ENCODE measurements at places on chromosomes 7 and 10.

DNA sequence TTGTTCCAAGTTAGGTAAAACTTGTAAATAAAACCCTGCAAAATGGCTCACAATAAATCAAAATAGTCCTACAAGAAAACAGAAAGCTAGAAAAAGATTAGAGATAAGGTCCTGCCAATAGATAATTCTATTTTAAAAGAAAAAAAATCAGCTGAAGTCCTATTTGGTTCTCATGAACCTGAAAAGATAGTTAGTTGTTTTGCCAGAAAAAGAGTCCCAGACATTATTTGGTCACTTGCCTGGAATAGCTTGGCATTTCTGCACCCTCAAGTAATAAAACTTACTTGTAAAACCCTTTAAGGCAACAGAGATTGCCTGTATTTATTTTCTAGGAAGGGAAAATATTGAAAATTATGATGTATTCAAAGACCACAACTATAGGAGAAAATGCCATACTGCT, 47.7 kb downstream of the LRRN3 start:
- DNase-seq = no peak

GRCh38 chr7:34191162-34191561, 285.8 kb downstream of the BMPER start:
- no peak for DNase-seq

GRCh38 chr10:104650072-104650471, 9.0 kb downstream of the SORCS3 start:
- no peak for DNase-seq

DNA sequence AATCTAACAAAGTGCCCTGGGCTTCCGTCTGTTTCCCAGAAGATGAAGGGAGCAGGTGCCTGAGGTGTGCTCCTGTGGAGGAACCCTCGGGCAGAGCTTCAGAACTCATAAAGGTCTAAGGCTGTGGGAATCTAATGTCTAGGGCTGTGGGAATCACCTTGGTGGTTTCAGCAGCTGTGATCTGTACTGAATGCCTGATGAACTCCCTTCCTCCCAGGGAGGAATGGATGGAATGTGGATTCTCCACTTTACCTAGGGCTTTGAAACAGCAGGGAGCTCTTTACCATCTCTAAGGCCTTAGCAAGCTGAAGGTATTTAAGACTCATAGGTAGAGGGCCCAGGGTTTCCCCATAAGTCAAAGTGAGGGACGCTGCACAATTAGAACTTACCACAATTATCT, 36.0 kb upstream of the SEMA3E start:
- no peak for DNase-seq

DNA sequence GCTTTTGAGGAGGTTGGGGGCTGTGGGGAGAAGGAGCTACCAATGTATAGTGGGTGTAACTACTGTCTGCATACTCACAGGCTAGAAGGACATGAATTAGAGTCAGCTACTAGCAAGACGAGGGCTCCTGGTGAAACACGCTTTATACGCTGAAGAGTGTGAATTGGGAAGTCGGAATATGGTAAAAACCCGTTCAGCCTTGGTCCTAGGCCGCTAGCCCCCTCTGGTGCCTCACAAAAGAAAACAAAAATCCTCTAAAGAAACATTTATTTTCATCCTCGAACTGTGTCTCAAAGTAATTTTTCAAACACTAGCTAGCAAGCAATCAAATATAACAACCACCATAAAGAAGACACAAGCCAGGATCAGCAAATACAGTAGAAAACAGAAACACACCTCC, 338.1 kb upstream of the SEMA3C start:
- no peak for DNase-seq

GRCh38 chr10:99558708-99559107, 26.0 kb downstream of the NKX2-3 start:
- DNase-seq = no peak

DNA sequence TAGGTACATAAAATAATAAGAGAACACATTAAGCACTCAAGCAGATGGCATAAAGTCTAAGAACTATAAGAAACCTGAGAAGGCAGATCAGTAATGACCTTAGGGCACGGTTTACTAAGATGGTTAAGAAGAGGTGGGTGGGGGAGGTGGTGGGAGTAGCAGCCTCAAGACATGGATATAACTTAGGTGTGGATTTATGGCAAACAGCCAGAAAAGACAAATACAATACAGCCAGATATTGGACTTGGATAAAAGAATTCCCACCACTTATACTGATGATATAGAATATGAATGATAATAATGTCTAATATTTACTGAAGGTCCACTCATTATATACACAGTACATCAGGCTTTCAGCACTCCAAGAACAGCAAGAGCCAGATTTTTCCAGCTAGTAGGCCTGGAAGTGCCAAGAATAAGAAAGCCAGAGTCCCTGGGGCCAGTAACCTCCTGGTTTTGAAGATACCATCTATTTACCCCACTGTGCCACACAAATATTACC, 11.9 kb downstream of the DPY19L1 start:
- no peak for DNase-seq

- DNase-seq = no peak
Measured at GRCh38 chr10:17872191-17873091, 63.3 kb downstream of the MRC1 start.

- no peak for DNase-seq
Measured at GRCh38 chr10:89563861-89564478, 28.6 kb upstream of the SLC16A12 start.

DNA sequence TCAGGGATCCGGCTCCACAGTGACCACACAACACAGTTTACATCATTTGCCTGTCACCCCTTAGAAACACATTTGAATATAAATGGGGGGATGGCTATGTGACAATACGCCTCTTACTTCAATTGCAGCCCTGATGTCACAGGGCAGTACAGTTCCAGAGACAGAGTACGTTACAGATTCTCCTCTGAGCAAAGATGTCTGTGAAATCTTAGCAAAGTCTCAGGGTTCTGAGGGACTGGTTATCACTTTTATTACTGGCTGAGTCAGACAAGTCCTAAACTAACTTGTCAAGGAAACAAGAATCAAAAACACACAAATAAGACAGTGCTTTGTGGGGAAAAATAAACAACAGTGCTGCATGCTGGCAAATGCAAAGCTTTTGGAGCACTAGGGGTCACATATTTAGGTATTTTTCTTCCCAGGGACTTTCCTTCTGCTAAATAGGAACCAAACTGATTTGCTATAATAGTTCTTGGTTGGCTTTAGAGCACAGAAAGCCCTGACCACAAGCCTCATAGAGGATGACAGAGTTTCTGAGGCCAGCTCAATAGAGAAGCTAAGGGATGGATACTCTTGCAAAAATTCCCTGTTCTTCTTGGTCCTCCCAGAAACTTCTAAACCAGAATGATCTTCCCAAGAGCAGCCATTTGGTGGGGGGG, 501.6 kb downstream of the GRID1 start:
- no peak for DNase-seq

DNA sequence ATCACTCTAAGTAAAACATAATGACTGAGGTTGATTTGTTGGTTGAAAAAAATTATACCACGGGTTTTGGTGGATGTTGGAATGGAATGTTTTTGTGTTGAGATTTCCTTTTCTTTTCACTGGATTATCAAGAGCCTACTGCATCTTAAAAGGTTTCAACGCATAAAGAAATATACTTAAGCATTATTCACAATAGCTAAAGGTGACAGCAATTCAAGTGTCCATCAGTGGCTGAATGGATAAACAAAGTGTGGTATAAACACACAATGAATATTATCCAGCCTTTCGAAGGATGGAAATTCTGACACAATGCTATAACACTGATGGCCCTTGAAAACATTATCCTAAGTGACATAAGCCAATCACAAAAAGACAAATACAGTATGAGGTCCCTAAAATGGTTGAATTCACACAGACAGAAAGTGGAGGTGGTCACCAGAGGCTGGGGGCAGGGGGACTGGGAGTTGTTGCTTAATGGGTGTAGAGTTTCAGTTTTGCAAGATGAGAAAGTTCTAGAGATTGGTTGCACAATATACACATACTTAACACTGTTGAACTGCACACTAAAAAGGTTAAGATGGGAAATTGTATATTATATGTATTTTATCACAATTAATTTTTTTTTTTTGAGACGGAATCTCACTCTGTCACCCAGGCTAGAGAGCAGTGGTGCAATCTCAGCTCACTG, 122.3 kb downstream of the NRP1 start:
- no peak for DNase-seq

DNA sequence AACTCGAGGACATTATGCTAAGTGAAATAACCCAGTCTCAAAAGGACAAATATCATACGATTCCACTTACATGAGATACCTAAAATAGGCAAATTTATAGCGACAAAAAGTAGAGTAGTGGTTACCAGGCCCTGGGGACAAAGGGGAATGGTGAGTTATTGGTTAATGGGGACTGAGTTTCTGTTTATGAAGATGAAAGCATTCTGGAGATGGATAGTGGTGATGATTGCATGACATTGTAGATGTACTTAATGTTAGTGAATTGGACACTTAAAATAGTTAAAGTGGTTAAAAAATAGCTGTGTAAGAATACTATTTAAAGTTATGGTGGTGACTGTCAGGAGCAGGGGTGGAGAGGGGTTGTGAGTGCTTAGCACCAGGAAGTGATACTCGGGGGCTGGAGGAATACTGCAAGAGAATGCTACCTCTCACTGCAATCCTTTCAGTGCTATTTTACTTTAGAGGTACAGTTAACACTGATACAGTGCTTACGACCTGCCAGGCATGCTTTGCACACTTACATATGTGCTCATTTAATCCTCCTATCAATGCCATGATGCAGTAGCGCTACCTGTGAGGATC, 16.7 kb upstream of the TEX36 start:
- no peak for DNase-seq

- DNase-seq = no peak
Measured at GRCh38 chr7:107505997-107506673, 36.3 kb downstream of the GPR22 start.

DNA sequence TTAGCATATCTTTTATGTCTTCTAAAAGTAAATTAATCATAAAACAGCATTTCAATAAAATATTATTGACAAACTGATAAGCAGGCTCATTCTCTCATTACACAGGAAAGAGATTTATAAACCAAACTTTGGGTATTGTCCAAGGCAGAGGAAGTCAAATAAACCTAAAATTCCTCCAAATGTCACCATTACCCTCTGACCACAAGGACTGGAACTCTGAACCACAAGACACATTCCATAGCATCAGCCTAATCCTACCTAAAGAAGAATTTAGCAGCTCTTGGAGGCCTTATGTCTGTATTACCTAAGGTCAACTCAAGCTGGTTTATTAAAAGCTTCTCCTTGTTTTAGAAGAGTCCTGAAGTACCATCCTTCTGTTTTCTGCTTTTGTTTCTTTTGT, 82.4 kb upstream of the SLC13A1 start:
- DNase-seq = no peak

DNA sequence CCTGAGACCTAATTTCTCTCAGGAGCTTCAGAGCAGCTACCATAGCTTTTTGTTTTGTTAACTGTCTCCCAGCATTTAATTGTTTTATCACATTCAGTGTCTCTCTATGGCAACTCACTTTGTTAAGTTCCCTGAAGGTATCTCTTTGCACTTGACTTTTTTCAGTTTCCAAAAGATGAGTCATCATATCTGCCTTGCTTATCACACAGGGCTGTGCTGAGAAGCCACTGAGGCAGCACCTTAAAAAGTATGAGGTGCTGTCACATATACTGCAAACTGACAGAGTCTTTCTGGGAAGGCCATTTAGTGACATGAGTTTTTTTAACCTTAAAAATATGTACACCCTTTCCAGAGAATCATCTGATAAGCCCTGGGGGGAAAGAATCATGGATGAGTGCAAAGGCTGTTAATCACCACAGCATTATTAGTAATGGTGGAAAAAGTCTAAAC, 56.8 kb downstream of the PPP1R3C start:
- no peak for DNase-seq

DNA sequence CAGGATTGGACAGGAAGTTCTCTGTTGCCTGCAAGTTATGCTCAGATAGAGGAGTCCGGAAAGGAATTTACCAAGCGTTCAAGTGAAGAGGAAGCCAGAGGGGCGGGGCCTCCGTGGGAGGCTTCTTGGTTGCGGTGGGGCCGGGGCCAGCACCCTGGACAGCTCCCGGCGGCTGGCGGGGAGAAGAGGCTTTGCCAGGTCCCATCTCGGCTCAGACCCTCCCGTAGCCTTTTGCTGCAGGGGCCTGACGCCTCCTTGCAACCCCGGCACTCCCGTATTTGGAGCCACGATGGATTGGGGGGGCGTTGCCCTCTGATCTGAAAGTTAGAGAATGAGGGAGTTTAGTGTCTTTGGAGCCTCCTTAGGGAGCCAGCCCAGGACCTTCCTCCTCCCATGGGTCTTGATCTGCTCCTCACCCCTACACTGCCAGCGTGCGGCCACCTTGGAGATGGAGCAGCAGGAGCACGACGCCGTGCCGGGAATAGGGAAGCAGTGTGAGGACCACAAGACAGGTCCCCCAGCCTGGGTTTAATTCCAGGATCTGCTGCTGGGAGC, 3.1 kb upstream of the SLC18A3 start:
- DNase-seq = peak; percentile 31

- no peak for DNase-seq
Measured at GRCh38 chr10:80136134-80136571, 3.6 kb downstream of the PLAC9 start.

DNA sequence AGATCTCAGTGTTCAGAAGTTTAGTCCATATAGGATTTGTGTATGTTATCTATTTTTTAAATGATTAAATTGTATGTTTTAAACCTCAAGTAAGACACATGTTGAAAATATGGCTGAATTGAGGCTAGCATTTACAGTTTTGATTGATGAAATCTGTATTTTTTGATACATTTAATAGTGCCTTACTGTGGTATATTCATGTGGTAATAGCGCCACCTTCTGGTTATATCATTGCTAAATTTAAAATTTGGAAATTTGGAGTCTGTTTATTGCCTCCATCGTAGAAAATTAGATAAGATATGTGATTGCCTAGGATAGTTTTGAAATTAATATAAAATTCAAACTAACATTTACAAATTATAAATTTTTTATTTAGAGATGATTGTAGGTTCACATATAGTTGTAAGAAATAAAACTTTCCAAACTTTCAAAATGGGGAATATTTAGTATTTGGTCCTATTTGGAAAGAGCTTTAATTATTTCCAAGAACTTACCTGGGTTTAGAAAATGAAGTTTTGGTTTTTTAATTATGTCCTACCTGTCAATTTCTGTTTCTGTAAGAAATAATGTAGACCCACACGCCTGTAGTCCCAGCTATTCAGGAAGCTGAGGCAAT, 19.1 kb upstream of the ARMS2 start:
- DNase-seq = no peak

DNA sequence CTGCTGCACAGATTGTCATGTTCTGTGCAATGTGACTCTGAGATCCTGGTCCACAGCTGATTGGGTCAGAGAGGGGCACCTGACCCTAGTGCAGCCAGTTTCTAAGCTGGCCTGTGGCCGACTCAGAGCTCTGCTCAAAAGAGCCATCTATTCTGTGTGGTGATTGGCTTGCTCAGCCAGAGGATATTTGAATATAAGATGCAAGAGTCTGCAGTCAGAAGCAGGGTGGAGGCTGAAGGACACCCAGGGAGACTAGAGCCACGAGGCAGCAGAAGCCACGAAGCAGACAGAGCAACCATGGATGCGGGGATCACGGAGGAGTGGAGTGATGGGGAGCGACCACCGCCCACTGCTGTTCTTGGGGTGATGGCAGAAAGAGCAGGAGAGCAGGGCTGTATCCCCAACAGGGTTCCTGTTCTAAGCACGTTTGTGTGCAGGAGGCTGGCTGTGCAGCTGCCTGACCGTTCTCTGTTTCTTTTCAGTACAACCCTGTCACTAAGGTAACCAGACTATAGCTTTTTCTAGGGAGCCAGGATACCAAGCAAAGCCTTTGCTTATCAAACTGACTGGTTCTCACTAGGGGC, 19.5 kb upstream of the RHEB start:
- DNase-seq = no peak

Measured in activated T-helper 1 cell treated with anti-CD3 and anti-CD28 coated beads, Interleukin-2, amount 50 U/mL, for 16 hours (primary cell).